ENCODE measurements at places on chromosomes 2 and 18.

DNA sequence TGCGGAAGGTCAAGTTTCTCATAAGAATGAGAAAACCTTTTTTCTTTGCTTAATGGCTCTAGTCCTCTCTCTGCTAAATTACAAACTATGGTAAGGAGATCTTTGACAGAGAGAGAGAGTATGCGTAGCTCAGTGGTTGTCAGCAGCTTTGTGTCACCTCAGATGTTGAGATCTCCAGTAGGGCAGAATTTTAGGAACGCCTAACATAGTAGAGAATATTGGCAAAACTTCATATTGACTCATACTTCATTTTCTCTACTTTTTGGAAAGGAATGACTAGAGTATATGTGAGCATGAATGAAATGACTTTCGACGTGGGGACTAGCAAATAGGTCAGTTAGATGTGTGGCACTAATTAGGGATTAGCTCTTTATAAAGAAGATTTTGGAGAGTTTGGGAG is 64.0 kb downstream of the WDR7 start:
- no peak for DNase-seq

DNA sequence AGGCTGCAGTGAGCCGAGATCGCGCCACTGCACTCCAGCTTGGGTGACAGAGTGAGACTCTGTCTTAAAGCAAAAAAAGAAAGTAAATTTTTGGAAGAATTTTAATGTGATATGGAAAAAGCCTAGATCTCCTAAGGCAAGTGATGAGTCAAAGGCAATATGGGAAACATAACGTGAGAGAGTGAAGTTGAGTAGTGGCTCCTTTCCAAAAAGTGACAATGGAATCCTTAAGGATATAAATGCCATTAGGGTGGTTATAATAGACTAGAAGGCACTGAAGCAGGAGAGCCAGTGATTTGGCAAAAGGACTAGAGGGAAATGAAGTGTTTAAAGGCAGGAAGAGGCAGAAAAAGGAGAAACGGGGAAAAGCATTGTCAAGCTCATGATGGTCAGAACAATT is 25.6 kb downstream of the ARHGAP28 start:
- no peak for DNase-seq

DNA sequence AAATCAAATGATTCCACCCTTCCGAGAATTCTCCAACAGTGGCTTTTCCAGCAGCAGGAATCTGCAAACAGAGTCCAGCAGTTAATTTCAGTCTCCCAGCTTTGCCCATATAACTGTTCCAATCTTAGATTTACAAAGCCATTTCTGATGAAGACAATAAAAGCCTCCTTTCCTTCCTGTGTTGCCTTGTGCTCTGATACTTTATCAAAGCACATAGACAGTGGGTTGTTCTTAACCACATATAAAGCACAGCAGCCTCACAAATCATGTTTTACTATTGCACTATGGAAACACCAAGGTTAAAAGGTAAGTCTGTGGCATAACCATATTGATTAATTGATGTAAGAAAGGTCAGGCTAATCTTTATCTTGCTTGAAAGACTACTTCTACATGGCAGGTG is 89.8 kb upstream of the MMADHC start:
- DNase-seq = no peak

GRCh38 chr2:204177977-204178522 is 241.5 kb downstream of the ICOS start:
- peak; percentile 18 for DNase-seq

- DNase-seq = no peak
These were observed 368.1 kb upstream of the NETO1 start for GRCh38 chr18:73235921-73236320.

- peak; percentile 10 for DNase-seq
These were observed 53.1 kb downstream of the MYO1B start for GRCh38 chr2:191298306-191298705.

GRCh38 chr2:15808204-15808910 is 132.0 kb upstream of the MYCN start:
- DNase-seq = no peak

GRCh38 chr2:131402320-131403039 is 38.5 kb upstream of the RAB6D start:
- DNase-seq = no peak
